Retinal pigment epithelial cell (primary cell): ENCODE measurements at places on chromosomes 12 and 14.
A peak's percentile ranks its signal among the peaks of the same experiment; 100 is the strongest.

- DNase-seq = no peak
Measured at GRCh38 chr12:116547955-116548501, 11.2 kb upstream of the MAP1LC3B2 start.

DNA sequence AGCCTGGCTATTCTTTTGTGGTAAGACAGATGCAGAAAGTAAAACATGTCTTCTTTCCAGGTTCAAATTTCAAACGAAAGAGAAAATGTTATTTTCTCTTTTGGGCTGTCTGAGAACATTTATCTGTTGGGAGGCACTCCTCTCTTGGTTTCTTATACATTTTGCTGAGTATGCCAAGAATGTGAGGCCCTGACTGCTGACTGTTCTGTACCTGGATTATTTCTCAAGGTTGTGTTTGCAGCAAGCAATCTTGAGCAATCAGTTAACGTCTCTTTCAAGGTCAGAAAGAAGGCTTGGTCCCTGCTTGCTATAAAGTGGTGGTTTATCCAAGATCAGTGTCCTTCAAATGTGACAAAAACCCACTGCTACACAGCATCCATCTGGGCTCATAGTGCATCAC, 9.8 kb downstream of the SSTR1 start:
- DNase-seq = no peak

DNA sequence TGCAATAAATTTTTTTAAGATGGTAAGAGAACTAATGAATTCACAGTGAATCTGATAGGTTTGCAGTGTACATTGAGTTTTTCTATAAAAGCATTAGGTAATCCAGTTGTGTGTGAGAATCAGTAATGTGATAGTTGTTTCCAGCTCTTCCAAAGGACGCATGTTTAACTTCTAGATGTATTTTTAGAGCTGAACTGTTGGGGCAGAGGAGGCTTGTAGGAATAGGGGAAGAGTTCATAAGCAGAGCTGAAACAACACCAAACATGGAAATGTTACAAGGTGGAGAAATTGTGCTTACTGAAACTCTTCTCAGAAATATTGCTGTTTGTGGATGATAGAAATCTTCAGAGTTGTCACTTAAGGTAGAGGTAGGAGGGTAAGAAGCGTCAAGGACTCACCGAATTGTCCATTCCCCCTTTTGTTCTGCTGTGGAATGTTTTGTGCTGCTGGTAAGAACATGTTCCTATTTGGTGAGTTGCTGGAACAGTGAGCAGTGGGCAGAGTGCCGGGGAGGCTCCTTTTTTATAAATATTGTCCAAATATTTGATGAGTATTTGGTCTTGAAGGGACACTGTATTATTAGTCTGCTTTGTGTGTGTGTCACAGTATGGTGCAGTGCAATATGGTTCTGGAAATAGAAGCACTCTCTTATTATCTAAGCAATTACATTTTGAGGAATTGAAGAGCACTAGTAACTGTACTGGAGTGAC, 76.7 kb downstream of the ANO6 start:
- DNase-seq = no peak

GRCh38 chr14:61145034-61145902, 135.9 kb downstream of the TMEM30B start:
- peak; percentile 73 for DNase-seq

- DNase-seq = no peak
Measured at GRCh38 chr14:53880761-53881160, 75.9 kb downstream of the BMP4 start.

DNA sequence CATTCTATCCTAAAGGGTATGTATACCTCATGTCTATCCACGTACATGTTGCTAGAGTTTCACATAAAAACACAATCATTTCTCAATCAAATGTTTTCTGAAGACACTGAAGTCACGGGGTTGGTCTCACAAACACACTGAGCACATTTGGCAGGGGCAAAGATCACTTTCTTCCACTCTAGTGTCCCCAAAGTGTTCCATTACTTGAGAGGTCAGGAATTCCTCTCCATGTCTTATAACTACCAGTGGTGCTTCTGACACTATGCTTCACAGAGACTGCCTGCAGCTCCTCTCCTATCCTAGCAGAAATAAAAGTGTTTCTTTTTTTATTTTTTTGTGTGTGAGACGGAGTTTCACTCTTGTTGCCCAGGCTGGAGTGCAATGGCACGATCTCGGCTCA, 19.1 kb downstream of the ZFYVE1 start:
- no peak for DNase-seq

DNA sequence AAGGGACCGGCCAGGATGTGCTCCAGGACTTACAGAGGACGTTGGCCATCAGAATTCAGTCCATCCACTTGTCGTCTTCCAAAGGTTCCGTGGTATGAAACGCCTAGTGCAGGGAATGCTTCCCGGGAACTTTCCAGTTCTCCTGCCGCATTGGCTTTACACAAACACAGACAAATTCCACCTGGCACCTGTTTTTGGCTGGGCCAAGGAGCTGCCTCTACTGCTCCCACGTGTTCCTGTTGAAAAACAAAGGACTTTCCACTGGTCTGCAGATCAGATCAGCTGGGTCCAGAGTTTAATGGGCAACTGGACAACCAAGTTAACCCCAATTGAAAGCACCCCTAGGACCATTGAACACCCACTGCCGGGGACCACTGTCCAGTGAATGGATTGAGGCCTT, 28.0 kb upstream of the PWP1 start:
- DNase-seq = no peak
